Midbrain (tissue), 1 donor: ENCODE measurements at places on chromosomes 1 and 21.
A peak's percentile ranks its signal among the peaks of the same experiment; 100 is the strongest.

- DNase-seq: no peak
Observed at GRCh38 chr1:147762233-147763024, 2.0 kb upstream of the GJA5 start.

- DNase-seq: no peak
Observed at GRCh38 chr1:181612100-181612499, 128.8 kb downstream of the CACNA1E start.

GRCh38 chr1:39979654-39980053 is 24.7 kb downstream of the MFSD2A start:
- DNase-seq: no peak

- DNase-seq: peak; percentile 37
Observed at GRCh38 chr1:181062836-181063428, 25.6 kb upstream of the IER5 start.

GRCh38 chr1:151130987-151131586 is 15.3 kb downstream of the SEMA6C start:
- peak; percentile 65 for DNase-seq

DNA sequence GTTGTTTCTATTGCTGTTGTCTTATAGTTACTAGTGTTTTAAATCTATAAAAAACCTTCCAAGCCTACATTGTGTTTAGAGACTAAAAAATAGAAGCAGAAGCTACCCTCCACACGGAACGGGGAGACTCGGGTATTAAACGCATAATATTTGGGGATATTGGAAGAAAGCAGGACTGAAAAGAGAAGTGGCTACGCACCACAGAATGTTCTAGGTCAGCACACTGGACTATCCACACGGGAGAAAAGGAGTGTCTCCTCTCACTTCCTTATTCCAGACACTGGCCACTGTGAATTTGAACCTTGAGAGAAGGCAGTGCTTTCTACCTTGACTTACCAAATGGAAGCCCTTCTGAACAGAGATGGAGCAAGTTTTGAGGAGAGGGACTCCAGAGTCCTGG is 1.0 kb upstream of the OR10J4 start:
- peak; percentile 9 for DNase-seq

GRCh38 chr1:170670802-170671628 is 7.1 kb downstream of the PRRX1 start:
- DNase-seq: peak; percentile 54
